RCC 7860 (cell line): ENCODE measurements at places on chromosomes 12 and 14.

- DNase-seq = no peak
Measured at GRCh38 chr12:12718853-12719252, 1.7 kb downstream of the CDKN1B start.

DNA sequence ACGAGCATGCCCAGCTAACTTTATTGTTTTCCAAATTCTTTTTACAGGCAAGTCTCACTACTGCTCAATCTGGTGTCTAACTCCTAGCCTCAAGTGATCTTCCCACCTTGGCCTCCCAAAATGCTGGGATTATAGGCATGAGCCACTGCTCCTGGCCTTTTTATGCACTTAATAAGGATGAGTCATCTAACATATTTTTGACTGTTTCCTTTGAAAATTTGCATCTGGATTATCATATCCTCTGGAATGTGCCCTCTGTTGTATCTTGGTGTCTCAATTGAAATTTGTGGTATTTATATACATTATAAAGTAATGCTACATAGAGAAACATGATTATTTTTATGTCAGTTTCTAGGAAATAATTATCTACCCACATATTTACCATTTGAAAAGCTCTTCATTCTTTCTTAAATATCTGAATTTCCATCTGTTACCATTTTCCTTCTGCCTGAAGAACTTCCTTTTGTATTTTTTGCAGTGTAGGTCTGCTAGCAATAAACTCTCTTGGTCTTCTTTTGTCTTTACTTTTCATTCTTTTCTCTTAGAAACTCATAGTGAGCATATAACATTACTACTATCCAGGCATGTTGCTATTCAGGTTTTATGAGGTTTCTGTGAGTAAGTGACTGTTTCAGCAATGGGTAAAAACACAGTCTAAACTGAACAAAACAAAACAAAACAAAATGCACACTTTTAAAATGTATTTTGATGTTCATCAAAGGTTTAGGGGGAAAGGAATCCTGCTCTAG is 52.8 kb upstream of the CNOT2 start:
- DNase-seq = no peak

DNA sequence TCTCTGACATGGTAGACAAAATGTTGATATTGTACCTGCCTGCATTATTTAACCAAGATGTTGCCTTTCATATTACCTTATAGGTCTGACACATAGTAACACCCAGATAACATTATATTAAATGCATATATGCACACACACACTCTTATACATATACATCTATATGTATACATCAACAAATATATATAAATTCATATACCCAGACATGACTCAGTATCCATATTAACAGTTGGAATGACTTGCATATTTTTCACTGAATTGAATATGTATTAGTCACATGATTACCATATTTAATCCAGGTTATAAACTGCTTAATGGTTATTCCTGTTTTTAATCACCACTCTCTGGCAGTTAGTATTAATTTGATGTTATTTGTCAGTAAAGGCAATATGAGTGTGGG is 85.2 kb downstream of the PAX9 start:
- DNase-seq = no peak

DNA sequence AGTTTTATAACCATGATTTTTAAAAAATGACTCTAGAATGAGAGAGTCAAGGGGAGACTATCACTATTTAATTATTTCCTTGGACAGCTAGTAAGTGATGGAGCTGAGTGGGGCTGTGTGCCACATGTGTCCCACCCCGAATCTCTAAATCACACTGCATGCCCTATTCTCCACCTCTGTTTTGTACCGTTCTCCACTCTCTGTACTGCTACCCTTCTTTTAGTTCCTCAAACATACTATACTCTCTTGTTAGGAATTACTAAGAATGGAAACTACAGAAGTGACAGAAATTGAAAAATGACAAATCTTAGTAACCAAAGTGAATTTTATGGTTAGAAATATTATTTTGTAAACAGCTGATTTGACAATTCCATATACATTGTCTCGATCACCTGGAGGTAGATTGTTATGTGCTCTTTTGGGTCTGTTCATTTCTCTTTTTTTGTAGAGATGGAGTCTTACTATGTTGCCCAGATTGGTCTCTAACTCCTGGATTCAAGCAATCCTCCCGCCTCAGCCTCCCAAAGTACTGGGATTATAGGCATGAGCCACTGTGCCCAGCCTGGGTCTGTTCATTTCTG is 35.9 kb downstream of the SLC11A2 start:
- DNase-seq = no peak

- DNase-seq = no peak
Measured at GRCh38 chr12:29238822-29239291, 89.8 kb downstream of the FAR2 start.

GRCh38 chr12:130484221-130484620 is 146.5 kb downstream of the PIWIL1 start:
- no peak for DNase-seq

DNA sequence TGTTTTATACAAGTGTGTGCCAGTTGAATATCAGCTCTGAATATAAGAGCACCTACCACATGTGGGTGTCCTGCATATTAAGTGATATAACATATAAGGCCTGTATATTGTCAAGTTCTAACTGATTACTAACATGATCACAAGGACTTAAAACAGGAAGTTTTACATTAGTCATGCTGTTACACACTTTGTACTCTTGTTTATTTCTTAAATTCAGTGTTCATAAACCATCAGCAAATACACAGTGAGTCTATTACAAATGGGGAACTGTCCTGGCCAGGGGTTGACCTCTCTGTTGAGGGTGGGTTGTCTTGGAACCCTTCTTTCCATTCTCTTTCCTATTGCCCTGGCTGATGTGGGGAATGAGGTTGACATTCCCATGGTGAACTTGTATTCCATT is 19.1 kb downstream of the HELB start:
- no peak for DNase-seq

- no peak for DNase-seq
Measured at GRCh38 chr12:104460041-104460719, 3.4 kb downstream of the CHST11 start.

- no peak for DNase-seq
Measured at GRCh38 chr12:67818459-67818903, 169.9 kb downstream of the DYRK2 start.

DNA sequence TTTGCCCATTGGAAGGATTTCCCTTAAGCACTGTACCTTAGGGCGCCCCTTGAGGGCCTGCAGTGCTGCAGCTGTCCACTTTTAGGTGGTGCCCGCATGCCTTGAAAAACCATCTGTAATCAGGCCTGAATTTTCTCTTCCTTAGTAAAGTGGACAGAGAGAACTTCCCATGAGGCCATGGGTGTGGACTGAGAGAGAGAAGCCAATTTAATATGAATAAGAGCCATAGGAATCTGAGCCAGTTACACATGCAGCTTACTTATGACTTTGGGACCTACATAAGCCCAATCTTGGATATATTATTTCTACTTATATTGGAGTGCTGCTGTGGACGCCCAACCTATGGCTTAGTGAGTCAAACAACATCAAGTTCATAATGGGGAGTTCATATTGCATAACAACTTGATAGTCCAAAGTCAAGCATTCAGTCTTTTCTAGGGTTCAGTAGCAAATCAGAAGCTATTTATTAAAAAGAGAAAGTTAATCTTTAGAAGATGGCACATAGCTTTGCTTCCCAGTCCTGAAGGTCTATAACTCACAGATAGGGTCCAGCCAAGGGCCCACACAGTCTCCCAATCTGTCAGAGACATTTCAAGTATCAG is 11.1 kb upstream of the ETV6 start:
- no peak for DNase-seq

DNA sequence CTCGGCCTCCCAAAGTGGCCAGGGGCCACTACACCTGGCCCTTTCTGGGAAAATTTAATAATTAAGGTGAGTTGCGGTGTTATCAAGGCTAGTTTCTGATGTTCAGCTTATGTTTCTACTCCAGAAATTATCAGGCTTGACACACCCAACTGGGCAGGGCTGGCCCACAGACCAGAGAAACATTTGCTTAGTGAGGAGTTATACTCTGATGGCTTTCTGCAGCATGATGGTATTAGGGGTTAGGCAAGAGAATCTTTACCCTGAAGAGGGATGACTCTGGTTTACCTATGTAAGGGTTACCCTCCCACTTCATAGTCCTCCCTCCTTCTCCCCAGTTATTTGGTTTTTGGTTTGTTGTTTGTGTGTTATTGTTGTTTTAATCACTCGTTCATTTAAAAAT is 24.5 kb upstream of the HECTD1 start:
- DNase-seq = no peak

GRCh38 chr12:74415633-74416032 is 122.0 kb upstream of the ATXN7L3B start:
- DNase-seq = peak; percentile 21

- no peak for DNase-seq
Measured at GRCh38 chr12:116502989-116503496, 56.1 kb upstream of the MAP1LC3B2 start.

DNA sequence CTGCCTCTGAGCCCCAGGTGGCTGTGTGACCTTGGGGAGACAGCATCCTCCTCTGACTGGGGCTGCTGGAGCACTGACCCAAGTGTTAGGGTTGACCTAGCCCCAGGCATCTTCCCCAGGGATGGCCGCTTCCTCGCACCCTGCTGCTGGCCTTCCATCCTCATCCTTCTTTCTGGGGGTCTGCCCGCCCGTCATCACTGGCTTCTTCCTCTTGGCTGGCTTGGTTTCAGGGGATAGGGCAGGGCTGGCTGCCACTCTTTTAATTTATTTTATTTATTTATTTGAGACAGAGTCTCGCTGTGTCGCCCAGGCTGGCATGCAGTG is 3.5 kb downstream of the TEDC1 start:
- no peak for DNase-seq

GRCh38 chr12:132224484-132224883 is 80.2 kb downstream of the NOC4L start:
- no peak for DNase-seq

DNA sequence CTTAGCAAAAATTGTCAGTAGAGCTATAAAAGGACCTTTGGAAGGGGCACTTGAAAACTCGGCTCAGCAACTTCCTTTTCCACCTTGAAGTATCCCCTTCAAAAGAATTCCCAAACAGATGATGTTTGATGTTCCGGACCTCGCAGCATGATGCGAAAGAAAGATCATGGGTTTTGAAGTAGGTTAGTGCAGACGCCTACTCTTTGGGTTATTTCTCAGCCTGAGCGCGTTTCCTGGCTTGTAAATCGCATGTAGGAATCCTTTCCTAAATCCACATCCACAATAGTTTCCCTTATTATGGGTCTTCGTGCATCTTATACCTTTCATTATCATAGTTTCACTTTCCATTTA is 584 bp upstream of the NEDD1 start:
- DNase-seq = no peak

- no peak for DNase-seq
Measured at GRCh38 chr12:114671066-114671442, 12.9 kb downstream of the TBX3 start.

- no peak for DNase-seq
Measured at GRCh38 chr12:4322726-4323125, 1.7 kb downstream of the TIGAR start.

DNA sequence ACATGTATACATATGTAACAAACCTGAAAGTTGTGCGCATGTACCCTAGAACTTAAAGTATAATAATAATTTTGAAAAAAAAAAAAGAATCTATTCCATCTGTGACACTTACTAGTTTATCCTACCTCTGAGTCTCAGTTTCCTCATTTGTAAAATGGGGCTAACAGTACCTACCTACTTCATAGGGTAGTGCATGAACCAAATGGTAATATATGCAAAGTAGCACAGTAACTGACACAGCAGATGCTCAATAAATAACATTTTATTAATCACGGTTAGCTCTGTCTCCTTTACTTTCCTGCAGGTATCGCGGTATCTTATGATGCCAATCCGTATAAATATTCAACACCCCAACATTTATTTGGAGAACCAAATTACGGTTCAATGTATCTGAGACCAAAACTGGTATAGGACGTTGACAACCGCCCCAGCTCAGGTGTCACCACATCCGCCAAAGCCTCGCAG is 703 bp downstream of the TMED10 start:
- no peak for DNase-seq

DNA sequence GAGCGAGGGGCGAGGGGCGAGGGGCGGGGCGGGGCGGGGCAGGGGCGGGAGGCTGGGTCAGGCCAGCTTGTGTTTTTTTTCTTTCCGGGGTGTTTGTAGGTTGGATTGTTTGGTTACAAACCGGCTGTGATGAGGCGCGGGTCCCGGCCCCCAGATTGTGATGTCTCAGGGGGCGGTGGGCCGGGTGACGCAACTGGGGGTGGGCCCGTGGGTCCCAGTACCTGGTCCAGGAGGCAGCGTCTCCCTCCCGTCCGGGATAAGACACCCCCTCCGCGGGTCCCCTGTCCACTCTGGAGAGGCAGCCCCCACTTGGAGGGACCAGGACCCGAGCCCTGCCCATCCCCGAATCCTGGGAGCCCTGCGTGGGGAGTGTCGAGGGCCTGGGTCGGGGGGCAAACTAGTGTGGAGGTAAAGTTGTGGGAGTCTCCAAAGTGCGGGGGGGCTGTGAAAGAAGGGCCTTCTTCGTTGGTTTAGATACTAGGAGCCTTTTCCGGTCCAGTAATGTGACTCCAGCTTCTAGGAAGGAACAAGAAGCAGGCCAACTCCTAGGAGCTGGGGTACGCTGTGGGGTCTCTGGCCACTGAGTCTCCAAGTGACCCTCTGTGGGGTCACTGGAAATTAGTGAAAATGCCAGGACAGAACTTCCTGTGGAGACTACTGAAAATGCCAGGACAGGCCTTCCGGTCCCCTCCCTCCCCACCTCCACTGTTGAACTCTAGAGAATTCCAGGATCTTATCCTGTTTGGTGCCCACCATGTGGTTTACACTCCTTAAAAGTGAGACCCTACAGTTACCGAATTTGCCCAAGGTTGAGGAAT is 579 bp upstream of the CLMN start:
- DNase-seq = no peak

GRCh38 chr14:96690713-96691383 is 106.3 kb upstream of the VRK1 start:
- DNase-seq = no peak

- DNase-seq = peak; percentile 76
Measured at GRCh38 chr12:132828706-132829534, at the start of gene GOLGA3. Gene GOLGA3, minus strand, starts transcription at chr12:132828869. Its CDS starts 6,741 bp downstream, at chr12:132822128.

DNA sequence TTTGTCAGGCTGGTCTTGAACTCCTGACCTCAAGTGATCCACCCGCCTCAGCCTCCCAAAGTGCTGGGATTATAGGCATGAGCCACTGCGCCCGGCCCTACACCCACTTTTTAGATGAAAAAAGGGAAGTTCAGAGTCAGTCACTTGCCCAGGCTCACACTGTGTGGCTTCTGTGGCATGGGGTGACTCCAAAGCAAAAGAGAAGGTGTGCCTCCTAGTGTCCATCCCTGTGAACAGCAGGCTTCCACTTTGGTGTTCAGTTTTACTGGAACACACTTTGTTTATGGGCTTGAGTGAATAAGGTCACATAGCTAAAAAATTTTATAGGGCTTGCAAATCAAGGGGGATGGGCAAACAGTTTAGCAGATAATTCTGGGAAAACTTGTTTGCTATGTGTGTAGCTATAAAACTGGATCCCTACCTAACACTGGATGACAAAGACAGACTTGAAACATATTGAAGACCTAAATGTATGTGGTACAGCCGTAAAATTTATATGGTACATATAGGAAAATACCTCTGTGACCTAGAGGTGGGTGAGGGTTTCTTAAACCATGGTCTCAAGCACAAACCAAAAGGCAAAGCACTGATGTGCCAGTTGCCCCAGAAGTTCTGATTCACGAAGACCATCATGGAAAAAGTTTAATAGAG is 54.9 kb downstream of the EID3 start:
- peak; percentile 26 for DNase-seq
